ENCODE measurements at places on chromosomes 6 and 20. TPM values are rescaled to one million over a fixed set of nuclear protein-coding genes. Genes with fewer than 3 reads are reported as not detected.
A peak's percentile ranks its signal among the peaks of the same experiment; 100 is the strongest.

The DLK2 gene
- total RNA-seq, result 1.6 TPM

GRCh38 chr6:37691904-37692806 lies 5.5 kb downstream of the MDGA1 start:
- peak; percentile 88 for DNase-seq

- peak; percentile 21 for DNase-seq
Observed at GRCh38 chr6:137949686-137950390, 82.8 kb downstream of the TNFAIP3 start.

GRCh38 chr6:56335726-56336125 lies 88.3 kb upstream of the COL21A1 start:
- DNase-seq, result no peak

DNA sequence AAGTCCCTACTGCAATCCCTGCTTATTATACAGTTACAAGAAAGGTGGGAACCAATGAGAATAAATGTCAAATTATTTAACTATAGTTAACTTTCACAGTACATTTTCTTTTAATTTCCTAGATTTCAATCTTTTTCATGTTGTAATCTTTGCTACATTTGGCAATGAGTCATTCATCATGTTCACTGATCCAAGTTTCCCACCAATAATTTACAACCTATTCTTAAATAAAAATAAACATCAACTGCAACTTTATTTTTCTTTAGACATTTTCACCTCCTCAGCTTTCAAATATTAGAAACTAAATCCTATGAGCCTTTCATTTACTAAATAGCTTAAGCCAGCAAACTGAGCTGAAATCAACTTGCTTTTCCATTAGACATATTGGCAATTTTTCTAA lies 541.3 kb upstream of the BTBD3 start:
- no peak for DNase-seq

Data from activated CD4-positive, alpha-beta memory T cell treated with anti-CD3 and anti-CD28 coated beads for 36 hours (primary cell).